Fibroblast of lung (primary cell): ENCODE measurements at places on chromosomes 13 and 19.
A peak's percentile ranks its signal among the peaks of the same experiment; 100 is the strongest.

GRCh38 chr13:98349731-98350305 lies 172.7 kb upstream of the RNF113B start:
- DNase-seq, result no peak

- DNase-seq, result no peak
These were observed 5.5 kb upstream of the FSTL3 start for GRCh38 chr19:670609-671075.

DNA sequence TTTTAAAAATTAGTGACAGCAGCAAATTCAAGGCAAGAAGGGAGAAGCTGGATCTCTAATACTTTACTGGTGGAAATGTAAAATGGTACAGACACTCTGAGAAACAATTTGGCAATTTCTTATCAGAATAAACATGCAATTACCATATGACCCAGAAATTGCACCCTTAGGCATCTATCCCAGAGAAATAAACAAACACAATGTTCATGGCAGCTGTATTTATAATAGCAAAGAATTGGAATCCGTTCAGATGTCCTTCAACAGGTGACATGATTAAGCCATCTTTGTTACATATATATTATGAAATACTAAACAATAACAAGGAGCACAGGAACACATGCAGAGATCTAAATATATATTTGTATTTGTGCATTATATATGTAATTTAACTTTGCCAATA lies 756.5 kb downstream of the SLITRK1 start:
- DNase-seq, result no peak

DNA sequence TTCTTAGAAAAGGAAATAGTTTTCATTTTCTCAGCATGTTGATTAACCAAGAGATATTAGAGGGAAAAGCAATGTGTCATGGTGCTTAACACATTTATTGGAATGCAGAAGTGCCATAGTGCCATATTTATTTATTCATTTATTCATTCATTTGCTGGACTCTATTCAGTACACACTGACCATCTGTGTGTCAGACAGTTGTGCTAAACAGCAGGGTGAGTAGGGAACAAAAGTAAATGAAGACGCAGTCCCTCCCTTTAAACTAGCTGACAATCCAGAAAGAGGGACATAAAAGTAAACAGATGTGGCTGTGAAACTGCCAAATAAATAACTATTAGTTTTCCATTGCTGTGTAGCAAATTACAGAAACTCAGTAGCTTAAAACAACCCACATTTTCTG lies 323.7 kb downstream of the MTUS2 start:
- DNase-seq, result no peak

DNA sequence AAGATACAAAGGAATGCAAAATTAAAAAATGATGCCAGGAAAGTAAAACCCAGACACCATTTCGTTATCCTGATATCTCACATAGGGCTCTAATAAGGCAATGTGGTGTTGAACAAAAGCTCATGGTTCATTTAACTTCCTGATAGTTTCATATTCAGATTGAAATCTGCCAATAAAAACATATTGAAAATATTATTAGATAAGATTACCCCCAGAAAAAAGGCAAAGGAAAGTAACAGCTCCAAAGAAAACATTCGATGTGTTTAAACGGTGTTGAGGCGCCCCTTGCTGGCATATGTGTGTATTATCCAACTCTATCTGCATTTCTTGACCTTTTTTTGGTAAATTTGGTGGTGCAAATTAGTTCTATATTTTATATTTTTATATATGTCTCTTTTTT lies 75.9 kb downstream of the ESD start:
- DNase-seq, result peak; percentile 29

GRCh38 chr19:12922959-12923358 lies 3.9 kb upstream of the SYCE2 start:
- DNase-seq, result no peak

DNA sequence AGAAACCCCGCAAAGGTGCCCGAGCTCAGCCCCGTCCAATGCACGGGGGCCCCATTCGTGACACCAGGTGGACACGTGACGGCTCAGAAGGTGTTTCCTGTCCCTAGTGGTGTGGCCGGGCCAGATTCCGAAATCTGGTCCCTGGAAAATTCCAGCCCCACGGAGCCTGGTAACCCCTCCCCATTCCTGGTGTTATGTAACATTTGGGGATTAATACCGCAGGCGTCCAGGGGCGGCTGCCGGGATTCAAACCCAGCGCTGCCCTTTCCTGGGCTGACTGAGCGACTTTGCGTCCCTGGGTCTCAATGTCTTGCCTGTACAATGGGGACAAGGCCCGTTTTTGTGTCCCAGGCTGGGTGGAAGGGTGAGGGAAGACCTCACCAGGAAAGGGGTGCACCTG lies 1.0 kb upstream of the PLK5 start:
- DNase-seq, result no peak

GRCh38 chr13:107574517-107575210 lies 640.7 kb downstream of the LIG4 start:
- peak; percentile 26 for DNase-seq

DNA sequence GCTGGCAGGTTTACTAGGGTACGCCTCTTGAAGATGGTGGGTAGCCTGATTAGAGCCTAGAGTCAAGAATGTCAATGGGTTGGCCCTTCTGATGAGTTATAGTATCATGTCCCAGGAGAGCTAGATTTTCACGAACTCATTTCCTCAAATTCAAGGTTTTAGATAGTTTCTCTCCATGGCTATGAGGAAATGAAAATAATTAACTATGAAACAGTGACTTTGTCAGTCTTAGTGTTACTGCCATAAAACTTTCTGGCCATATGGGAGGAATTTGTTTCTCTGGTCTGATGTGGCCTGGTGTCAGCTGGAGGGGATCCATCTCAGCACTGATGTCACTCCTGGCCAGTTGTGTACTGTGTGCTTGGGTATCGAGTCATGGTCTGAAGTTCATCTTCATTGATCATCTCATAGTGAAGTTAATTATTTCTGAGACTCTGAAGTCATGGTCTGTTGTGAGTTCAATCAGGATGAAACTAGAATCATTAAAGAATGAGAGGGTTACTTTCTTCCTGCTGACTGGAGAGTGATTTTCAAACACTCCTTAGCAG lies 49.4 kb upstream of the TNFSF11 start:
- DNase-seq, result peak; percentile 17

GRCh38 chr13:80798576-80799133 lies 457.7 kb upstream of the SPRY2 start:
- no peak for DNase-seq

GRCh38 chr19:3507371-3508120 lies 1.4 kb downstream of the FZR1 start:
- DNase-seq, result no peak

GRCh38 chr19:38020311-38020710 lies 113.3 kb downstream of the SIPA1L3 start:
- no peak for DNase-seq

- DNase-seq, result peak; percentile 100
These were observed 39.8 kb upstream of the IGFL4 start for GRCh38 chr19:46080561-46080960.

DNA sequence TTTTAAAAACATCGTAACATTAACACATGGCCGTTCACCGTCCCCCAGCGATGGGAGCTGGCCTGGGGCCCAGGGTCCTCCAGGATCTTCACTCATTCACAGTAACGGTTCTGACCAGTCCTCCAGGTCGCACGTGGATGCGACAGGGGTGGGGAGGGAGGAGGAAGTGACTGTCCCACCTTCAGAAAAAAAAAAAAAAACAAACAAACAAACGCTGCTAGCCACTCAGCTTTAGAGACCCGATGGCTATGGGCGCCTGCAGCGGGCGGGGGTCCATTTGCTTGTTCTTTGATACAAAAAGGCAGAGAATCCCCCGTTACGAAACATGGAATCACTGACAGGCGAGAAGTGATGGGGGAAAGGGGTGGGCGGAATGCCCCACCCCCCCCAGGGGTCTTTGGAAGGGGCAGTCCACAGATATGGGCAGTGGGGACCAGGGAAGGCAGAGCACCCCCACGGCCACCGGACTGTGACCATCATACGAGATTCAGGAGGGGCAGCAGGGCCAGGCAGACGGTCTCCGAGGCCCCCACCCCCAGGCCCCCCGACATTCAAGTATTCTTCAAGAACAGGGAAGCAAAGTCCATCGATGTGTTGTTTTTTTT lies 13.3 kb downstream of the MKNK2 start:
- no peak for DNase-seq

DNA sequence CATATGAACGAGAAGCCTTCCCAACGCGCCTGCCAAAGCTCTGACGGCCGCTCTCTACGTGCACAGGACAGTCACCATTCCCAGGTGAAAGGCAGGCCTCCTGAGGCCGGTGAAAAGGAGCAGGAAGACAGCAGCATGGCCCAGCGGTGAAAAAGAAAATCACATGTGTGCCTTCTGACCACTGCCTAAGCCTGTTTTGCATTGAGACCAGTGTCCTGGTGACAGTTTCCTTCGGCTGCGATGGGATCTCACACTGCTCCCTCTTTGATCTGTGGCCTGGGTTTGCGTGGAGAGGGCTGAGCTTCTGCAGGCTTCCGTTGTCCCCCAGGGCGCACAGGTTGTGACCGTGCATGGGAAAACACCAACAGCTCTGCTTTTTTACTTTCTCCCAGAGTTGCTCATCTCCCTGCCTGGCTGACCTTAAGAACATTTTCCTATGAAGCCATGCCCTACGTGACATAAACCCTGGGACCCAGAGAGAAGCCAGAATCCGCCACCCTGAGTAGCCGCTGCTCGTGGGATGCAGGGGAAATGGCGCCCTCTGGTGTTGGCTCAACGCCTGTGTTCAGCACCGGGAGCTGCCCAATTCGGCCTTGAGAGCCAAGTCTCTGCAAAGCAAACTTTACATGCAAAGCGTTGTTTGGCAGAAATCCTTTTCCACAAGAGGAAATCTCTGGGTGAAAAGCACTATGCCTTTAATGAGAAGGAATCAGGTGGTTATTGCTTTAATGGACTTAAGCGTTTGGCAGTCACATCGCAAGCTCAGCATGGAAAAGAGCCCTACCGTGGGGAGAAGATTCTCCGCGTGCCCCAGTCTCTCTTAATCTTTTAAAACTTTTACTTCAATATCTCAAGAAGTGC lies 112.2 kb upstream of the GPR12 start:
- DNase-seq, result no peak

GRCh38 chr13:61413572-61414535 lies 1.8 kb downstream of the PCDH20 start:
- DNase-seq, result peak; percentile 1

- no peak for DNase-seq
These were observed 77.3 kb downstream of the ZNF486 start for GRCh38 chr19:20244356-20244755.

GRCh38 chr13:65600702-65601101 lies 1629.4 kb downstream of the PCDH9 start:
- DNase-seq, result peak; percentile 73

DNA sequence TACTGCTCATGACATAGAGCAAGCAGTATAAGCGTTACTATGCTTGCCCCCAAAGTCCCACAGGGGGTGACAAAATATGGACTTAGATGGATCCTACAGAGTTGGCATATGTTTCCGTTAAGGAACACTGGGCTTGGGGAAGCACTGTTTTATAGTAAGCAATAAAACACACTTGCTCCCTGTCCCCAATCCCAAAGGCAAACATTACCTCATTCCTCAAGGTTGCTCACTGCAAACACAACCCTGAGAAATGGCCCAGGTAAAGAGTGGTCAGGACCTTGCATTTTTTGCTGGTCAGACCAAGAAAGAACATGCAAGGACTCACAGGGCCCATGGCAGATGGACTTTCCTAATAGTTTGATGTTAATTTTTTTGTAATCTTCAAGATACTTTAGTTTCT lies 32.3 kb downstream of the UGGT2 start:
- no peak for DNase-seq

DNA sequence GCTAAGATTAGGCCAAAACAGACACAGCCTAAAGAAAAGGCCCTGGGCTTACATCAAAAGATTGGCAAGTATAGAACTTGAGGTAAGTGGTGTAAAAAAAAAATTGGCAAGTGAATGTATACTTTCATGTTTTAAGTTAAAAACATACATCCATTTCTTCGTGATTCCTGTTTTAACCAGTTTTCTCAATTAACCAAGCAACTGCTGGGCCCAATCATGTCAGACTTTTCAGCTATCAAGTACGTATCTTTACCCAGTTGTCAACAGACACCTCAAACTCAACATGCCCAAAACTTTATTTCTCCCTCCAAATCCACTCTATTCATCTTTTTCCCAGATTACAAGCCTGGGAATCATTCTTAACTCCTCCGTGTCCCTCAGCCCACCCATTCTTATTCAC lies 1.0 kb downstream of the PCID2 start:
- DNase-seq, result no peak

DNA sequence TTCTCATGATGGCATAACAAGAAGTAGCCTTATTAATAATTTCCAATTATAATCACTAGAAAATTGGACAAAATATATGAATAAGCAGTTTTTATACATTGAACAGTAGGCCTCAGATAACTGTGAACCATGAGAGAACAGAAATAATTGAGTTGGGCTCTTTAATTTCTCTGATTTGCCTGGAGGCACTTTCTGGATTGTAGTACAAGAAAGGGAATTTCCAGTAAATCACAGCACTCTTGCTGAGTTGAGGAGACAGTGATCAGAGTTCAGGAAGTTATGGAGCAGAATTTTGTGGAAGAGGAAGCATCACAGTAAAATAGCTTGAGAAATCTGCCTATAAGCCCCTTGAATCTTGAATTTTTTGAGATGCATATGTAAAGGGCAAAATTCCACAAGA lies 216.2 kb downstream of the MAB21L1 start:
- no peak for DNase-seq

- DNase-seq, result no peak
These were observed 1256.2 kb upstream of the SPRY2 start for GRCh38 chr13:81597101-81597500.

DNA sequence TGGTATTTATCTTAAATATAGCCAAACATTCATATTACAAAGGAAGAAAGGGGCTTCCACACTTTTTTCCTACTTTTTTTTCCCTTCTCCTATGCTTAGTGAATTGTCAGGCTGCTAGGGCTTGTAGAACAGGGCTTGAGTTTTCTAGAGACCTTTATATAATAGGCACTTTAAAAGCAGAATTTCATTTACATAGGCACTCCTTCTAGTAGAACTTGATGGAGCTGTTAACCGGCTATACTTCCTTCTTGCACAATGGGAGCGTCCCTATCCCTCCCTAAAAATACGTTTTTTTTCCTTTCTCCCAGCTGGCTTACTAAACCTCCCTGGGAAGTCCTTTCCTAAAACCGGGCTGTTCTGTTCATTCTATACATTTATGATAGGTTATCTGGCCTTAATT lies 1.1 kb downstream of the TRIM13 start:
- DNase-seq, result no peak
